ENCODE measurements at places on chromosomes 6 and 20.

- DNase-seq, result no peak
These were observed 62.4 kb upstream of the RNF146 start for GRCh38 chr6:127204281-127204680.

- DNase-seq, result no peak
These were observed 89.5 kb upstream of the TBX18 start for GRCh38 chr6:84853901-84854300.

GRCh38 chr20:40431611-40432010 lies 257.4 kb downstream of the MAFB start:
- no peak for DNase-seq

GRCh38 chr6:165574220-165575157 lies 88.6 kb downstream of the PDE10A start:
- no peak for DNase-seq

DNA sequence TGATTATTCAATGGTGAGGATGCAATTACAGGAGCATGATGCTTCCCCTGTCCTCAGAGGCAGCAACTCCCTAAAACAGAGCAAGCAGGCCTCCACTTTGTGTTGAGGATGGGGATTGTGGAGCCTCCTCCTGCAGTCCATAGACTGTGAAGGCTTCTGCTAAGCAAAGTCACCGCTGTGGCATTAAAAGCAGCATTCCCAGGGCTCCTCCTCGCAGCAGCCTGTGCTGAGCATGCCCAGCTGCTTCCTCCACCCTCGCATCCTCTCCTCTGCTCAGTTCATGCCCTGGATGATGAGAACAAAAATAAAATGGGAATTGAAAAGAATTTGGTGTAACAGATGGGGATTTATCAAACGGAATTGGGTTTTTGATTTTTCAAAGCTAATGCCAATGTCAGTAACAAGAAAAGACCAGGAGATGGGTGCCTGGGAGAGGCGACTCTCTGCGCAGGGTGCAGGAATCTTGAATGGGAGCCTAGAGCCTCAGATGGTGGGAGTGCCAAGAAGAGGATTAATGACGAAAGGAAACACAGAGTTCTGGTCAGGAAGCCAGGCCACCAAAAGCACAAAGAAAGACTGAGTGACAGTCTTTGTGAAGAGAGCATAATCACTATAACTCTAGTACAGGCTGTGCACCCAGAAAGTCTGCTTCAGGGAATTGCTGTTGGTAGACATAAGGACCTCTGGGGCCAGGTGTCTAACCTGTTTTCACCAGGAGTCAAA lies 347.6 kb downstream of the TPBG start:
- DNase-seq, result no peak

DNA sequence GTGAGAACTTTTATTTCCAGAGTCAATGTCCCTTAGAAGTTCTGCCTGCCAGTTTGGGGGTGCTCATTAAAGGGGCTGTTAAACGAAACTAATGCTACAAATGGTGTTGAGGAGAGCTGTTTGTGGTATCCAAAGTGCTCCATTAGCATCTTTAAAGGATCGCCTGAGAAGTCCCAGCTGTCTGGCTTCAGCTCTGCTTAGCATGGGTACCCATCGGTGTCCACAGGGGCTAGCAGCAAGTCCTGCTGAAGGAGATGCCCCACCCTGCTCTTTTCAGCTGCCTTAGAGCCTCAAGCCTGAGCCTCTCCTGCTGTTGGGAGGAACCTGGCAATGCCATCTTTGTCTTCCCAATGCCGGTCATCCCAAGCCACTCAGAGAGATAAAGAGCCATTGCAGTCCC lies 111.1 kb downstream of the FOXO3 start:
- DNase-seq, result no peak

- DNase-seq, result no peak
These were observed 125.0 kb downstream of the TBX18 start for GRCh38 chr6:84639396-84639795.

DNA sequence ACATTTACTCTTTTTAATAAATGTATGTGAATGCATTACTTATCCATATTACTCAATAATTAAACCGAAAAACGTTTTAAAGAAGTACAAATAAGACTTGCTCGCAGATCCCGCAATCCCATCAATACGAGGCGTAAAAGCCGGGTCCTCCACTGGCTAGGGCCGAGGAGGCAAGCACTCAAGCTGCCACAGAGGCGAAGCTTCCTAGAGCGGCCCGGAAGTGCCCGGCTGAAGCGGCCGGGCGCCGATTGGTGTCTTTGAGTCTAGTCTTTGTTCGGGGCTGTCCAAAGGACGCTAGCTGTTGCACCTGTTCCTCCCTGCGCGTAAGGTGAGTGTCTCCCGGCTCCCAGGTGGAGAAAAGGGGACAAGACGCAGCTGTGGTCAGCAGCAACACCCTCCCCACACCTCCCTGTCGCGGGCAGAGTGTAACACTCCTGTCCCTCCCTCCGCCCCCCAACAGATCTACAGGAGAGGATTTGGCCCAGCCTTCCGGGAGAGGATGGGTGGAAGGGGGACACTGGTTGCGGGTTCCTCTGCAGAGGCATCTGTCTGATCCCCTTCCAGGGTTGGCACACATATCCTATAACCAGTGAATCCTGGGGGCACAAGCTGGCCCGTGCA lies at the start of gene ZSCAN16:
TSS of gene ZSCAN16 (plus strand) at position 260 of the 621 bp plus-strand sequence. CDS start 835 bp downstream, outside the sequence.
- DNase-seq, result peak; percentile 28

GRCh38 chr6:22248513-22249308 lies 48.1 kb downstream of the PRL start:
- no peak for DNase-seq

- DNase-seq, result no peak
These were observed 45.8 kb downstream of the TM9SF4 start for GRCh38 chr20:32155017-32155981.

- no peak for DNase-seq
These were observed 33.4 kb upstream of the INSM1 start for GRCh38 chr20:20334489-20334888.

- no peak for DNase-seq
These were observed 22.8 kb upstream of the SLC23A2 start for GRCh38 chr20:5024103-5024502.

DNA sequence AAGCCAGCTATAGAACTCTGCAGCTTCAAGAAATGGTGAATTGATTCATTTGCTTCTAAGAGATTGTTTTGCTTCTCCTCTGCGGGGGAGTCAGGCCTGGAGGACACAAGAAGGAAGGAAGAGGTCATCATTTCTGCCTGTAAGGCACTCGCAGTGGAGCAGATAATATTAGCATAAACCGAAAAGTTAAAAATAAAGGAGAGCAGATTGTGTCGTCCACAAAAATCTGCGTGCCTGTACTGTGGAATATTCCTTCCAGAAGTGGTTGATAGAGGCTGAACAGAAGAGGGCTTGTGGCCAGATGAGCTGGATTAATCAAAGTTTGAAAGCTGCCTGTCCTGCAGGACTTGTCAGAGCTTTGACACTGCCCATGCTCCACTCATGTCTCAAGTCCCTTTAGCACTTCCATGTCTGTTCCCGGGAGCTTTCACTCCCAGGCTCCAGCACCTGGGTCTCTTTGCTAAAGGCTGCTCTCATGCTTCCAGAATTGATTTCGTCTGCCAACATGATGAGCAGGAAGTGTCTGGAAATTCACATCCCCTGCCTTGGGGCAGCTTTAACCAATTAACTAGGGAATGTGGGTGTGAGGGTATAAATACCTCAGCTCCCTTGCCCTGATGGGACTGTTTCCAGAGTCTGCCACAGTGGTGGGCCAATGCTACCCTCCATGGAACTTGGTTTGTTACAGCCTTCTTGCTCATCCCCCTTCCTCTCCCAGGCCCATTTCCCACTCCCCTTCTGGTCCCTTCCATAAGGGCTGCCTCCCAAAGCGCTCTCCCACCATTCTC lies 65.1 kb upstream of the STX16 start:
- no peak for DNase-seq

DNA sequence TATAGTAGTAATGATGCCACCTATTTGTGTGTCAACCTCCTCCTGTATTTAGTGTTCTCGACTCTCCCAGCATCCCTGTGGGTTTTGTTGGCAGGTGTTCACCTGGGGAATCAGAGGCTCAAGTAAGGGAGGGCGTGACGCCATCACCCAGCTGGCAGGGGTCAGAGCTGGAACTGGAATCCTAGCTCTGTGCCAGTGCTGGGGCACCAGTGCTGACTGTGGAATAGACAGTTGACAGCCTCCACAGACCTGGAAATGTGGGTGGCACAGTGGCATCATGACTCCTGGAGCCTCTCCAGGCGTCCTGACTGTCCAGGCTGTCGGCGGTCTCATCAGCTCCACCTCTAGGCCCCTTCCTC lies 102.8 kb downstream of the SYCP2 start:
- peak; percentile 18 for DNase-seq

DNA sequence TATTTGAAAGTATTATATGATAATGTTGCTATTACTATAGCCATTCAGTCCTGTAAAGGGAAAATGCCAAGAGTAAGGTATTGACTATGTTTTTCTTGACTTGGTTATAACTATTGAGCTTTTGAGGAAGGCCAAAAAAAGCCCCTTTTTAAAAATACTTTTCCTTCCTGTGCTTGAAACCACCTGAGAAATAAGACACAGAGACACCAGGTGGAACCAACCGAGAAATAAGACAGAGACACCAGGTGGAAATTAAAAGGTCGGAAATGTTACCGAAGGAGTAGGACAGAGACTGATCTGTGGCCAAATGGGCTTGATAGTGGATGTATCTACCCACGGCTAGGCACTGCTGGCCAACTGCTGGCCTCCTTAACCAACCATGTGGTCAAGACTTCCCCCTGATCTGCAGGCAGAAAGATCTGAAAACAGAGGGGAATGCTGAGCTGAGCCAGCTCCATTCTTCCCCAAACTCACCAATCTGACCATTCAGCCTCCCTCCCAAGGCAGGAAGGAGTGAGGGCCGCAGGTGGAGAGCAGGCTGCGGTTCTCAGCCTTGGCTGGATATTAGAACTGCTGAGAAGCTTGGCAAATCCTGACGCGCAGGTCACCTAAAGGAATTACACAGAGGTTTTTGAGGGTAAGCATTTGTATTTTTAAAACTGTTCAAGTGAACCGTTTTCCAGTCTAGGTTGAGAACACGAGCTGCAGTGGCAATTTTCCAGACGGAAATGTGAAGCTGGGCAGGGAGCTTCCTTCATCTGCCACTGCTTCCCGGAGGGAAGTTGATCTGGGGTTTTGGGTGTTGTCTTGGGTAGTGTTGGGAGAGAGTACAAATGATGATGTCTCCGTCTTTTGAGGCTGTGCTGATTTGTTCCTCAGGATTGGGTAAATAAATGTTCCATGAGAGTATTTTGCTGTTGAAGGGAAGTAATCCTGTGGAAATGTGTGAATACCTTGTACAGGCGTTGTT lies 121.7 kb upstream of the EXOC2 start:
- no peak for DNase-seq

DNA sequence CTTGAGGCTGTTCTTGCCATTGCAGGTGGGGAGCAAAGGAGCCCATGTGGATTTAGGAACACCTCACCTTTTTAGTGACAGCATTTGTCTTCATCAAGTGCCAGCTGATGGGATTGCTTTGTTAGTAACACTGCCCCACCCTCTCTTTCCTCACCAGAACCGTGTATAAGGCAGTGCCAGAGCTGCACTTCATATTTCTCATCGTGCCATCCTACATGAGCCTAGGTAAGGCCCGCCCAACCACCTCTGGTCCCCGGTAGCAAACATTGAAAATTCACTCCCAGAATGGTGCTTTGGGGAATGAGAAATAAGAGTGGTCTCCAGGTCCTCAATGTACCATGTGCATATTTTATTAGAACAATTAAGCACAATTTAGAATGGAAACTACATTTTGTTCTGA lies 22.7 kb downstream of the CFAP61 start:
- DNase-seq, result no peak

- DNase-seq, result no peak
These were observed 73.7 kb upstream of the EXOC2 start for GRCh38 chr6:766625-767024.

DNA sequence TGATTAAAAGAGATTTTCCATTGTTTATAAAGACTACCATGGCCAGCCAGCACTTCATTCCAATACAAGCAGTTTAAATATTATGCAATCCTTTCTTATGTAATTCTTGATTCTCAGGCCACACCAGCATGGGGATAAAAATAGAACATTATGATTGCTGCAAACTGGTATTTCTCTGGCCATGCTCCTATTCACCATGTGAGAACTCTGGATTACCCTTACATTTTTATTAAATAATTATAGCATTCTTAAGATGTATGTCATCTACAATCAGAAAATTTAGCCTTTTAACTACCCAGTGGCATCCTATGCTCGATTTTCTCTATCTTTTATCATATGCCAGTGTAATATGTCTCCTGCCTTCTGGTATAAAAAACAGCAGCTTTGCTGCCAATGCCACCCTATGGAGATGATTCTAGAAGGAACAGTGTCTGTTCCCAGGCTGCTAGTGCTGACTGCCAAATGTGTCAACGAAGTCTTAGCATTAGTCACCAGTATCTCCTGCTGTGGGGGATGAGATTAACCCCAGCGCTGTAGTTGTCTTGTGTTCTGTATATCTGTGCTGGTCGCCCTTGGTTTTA lies 501.4 kb downstream of the BCKDHB start:
- no peak for DNase-seq

- no peak for DNase-seq
These were observed 83.4 kb upstream of the XRN2 start for GRCh38 chr20:21219686-21220085.

DNA sequence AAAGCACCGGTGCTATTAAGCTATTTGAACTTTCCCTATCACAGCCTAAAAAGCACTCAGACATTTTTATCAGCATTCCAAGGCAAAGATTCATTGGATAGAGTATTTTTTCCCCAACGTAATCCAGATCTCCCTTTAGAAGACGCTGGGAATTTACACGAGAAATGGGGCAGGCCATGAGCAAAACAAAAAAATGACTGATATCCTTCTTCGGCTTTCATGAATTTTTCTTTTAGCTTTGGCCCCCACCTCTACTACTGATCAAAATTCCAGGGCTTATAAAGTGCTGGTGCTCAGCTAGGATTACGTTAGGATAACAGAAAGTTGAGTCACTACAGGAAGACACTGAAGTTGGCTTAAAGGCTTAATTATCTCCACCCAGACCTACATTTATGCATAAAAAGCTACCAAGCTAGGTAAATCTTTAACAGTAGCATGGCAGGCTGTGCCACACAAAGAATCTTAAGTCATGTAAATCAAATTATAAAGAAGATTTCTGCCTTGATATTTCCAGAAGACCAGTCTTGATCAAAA lies 418.5 kb upstream of the BTBD3 start:
- no peak for DNase-seq

GRCh38 chr20:47668313-47669151 lies 116.7 kb downstream of the SULF2 start:
- DNase-seq, result no peak

GRCh38 chr6:39935241-39935640 lies 979 bp upstream of the MOCS1 start:
- DNase-seq, result no peak

DNA sequence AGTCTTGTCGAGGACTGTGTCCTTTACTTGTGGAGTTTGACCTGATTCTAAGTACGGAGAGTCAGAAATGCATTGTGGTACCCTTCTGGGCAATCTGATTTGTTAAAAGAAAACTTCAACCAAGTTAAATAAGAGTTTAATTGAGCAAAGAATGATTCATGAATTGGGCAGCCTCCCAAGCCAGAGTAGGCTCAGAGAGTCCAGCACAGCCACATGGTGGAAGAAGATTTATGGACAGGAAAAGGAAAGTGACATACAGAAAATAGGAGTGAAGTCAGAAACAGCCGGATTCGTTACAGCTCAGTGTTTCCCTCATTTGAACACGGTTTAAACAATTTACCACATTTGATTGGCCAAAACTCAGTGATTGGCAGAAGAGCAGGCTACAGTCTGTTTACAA lies 329.2 kb downstream of the DHX35 start:
- DNase-seq, result no peak

- no peak for DNase-seq
These were observed 273.5 kb downstream of the COL12A1 start for GRCh38 chr6:74932232-74932888.
